Chondrocyte (in vitro differentiated cells): ENCODE measurements at places on chromosomes 6 and 20. TPM values are rescaled to one million over a fixed set of nuclear protein-coding genes. Genes with fewer than 3 reads are reported as not detected.

Gene ZSWIM1
- total RNA-seq, result 7.9 to 11.3 TPM (median 8.1 TPM) in 3 replicates

DNA sequence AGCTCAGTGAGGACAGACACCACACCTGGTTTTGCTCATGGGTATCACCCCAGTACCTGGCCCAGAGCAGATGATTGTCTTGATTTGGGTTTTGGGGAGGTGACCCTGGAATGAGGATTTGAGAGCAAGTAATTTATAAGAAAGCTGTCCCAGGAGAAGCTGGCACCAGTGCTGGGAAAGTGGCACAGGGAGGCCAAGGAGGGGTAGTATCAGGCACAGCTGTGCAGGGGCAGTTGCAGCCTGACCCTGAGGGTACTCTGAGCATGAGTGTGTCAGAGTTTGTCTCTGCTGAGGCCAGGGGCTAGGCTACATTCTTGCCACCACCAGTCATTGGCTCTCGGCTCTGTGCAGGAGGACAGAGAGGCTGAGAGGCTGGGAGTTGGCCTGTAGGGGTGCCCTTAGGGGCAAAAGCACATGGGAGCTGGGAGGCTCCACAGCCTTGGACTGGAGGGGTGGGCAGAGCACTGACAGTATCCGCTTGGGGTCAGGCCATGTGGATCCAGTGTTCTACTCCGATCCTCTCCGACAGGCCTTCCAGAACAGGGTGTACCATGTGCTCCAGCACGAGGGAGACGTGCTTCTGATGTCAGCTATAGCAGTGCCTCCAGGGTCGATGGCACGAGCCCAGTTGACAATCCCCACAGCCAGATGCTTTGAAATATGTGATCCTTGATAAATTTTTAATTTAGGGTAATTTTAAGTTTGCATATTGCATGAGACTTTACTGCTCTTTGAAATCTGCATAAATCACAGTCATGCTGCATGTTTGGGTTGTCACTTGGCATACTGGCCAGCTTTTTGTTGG, 121.3 kb downstream of the PHACTR3 start:
- no peak overlapping the region for H3K4me3 ChIP-seq
- DNase-seq, result no peak
- H3K36me3 ChIP-seq, result no peaks in the 10 kb centered on the region

Gene ZDHHC14
- total RNA-seq, result 8.4 to 10.9 TPM (median 8.6 TPM) in 3 replicates

DNA sequence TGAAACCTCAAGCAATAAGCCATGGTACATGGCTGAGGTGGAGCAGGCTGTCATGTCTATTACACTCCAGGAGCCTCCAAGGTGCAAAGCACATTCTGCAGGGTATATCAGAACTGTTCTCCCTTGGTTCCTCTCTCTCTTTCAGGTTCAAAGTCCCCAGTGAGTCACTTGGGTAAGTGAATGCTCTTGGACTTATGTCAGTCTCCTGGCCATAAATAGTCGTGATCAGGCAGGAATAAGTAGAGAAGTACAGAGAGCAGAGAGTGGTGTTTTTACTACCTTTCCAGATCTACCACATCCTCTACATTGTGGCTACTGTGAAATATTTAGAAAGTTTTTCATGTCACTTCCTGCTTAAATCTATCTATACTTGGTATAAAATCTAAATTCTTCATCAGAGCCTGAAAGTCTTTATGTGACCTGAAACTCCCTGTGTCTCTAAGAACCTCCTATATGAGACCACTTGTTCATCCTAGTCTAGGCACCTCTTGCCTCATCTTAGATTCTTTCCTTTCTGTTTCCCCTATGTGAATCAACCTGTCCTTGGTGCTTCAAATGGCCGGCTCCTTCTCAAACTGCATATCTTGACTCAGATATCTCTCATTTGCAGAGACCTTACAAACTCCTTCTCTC, 1077.6 kb upstream of the MAP3K7 start:
- H3K4me1 ChIP-seq, result no peaks in the 10 kb centered on the region
- DNase-seq, result no peak
- no peak overlapping the region for H3K4me3 ChIP-seq
- H3K27ac ChIP-seq, result no peak overlapping the region

GRCh38 chr20:47031821-47032220, 137.2 kb downstream of the EYA2 start:
- H3K27me3 ChIP-seq, result peaks cover 25% of the 10 kb centered on the region
- H3K36me3 ChIP-seq, result no peaks in the 10 kb centered on the region
- H3K27ac ChIP-seq, result no peak overlapping the region
- no peak overlapping the region for H3K4me3 ChIP-seq
- no peak for DNase-seq

Gene HLA-DQA2
- total RNA-seq, result not detected in 3 replicates
